Inflammatory macrophage treated with lipopolysaccharide for 1 hour (primary cell): ENCODE measurements at places on chromosomes 7 and 10.

DNA sequence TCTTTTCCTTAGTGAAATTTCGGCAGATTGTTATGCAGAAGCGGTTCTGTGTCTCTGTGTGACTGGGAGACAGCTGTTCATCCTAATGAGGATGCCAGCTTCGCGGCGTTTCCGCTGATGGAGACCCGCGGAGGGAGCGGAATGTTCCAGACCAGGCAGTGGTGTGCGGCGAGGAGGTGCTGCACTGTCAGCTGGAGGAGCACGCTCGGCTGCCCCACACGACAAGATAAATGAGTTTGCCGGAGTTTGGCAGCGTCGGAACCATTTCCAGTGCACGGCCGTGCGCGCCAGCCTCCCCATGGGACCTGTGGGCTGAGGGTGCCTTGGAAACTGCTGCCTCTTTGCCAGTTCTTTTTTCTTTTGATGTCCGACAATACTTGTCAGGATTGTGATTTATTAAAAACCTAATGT lies 64.6 kb downstream of the WDR37 start:
- DNase-seq, result no peak

GRCh38 chr7:153829525-153829924 lies 222.7 kb upstream of the DPP6 start:
- DNase-seq, result no peak

- DNase-seq, result peak; percentile 73
These were observed 27.2 kb downstream of the ATE1 start for GRCh38 chr10:121900443-121901174.

- no peak for DNase-seq
These were observed 56.7 kb downstream of the NSUN6 start for GRCh38 chr10:18594574-18595156.

DNA sequence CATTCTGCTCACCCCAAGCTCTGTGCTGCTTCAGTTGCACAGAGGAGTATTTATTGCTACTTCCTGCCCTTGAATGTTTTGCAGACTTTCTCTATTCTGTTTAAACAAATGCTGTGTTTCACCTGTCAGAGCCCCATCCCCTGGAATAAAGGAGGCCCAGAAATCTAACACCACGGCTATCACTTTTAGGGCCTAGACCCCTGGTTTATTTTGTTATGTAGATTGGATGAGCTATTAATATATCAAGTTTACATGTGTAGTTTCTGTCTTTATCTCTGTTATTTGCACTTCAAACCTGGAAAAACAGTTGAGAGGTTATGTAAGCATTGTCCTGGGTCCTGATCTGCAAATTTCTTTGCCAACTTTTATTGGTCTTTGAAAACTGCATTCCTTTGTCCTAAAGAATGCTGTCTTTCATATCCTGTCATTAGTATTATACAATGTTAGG lies 630.1 kb downstream of the PARD3 start:
- DNase-seq, result no peak

GRCh38 chr10:97659589-97659988 lies 19.1 kb downstream of the PI4K2A start:
- DNase-seq, result no peak

GRCh38 chr7:159051916-159052315 lies 92.8 kb downstream of the VIPR2 start:
- no peak for DNase-seq

DNA sequence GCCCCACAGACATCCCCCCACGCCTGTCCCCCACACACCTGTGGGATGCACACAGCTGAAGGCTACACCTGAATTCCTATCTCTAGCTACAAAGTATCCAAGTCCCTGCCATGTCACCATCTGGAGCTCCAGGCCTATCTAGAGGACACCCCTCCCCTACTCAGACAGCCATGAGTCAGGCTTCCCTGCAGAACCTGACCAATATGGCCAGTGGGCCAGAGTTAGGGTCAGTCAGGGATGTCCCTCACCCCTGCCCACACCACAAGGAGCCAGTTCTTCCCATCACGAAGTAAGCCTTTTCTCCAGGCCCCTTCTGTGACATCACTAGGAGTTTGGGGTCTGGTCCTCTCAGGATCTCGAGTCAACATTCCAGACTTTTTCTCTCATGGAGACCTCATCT lies 10.6 kb upstream of the SLC18A3 start:
- DNase-seq, result no peak

- no peak for DNase-seq
These were observed 104.7 kb upstream of the PCBD1 start for GRCh38 chr10:70993051-70993450.

- DNase-seq, result no peak
These were observed 34.3 kb downstream of the SRPK2 start for GRCh38 chr7:105354383-105354782.

DNA sequence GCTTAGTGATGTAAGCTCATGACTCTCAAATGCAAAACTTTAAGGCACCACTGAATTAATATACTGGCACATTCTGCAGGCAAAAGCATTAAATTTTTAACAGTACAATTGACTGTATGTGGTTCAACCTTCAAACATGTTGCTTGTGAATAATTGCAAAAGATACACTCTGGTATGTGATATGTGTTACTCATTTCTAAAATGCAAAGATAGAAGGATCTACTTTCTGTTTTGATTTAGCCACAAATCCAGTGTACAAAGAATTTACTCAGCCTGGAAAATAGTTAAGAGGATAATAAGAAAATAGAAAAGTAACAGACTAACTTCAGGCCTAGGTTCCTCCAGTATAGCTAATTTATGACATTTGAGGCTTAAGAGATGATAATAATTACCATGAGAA lies 66.6 kb upstream of the NOBOX start:
- no peak for DNase-seq

GRCh38 chr10:17788646-17789045 lies 20.5 kb upstream of the MRC1 start:
- DNase-seq, result no peak

- no peak for DNase-seq
These were observed 30.5 kb downstream of the CREB5 start for GRCh38 chr7:28442540-28443420.
